ENCODE measurements at places on chromosomes 7 and 10.
A peak's percentile ranks its signal among the peaks of the same experiment; 100 is the strongest.

DNA sequence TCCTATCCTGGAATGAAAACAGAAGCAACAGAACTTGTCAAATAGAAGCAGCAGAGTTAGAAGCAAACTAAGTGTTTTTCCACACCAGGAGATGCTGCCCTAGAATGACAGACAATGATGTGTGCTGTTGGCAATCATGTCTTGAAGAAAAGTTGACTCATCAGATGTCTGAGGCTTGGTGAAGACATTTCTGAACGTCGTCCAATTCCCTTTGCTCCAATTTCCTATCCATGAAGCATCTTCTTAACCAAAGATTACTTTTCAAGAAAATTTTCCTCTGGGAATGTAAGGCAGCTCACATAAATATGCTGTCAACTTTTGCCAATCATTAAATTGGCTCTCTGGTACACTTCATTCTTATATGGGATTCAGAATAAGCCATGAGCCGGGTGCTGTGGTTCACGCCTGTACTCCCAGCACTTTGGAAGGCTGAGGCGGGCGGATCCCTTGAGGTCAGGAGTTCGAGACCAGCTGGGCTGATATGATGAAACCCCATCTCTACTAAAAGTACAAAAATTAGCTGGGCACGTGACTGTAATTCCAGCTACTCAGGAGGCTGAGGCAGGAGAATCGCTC is 34.6 kb downstream of the MALSU1 start:
- DNase-seq = no peak

DNA sequence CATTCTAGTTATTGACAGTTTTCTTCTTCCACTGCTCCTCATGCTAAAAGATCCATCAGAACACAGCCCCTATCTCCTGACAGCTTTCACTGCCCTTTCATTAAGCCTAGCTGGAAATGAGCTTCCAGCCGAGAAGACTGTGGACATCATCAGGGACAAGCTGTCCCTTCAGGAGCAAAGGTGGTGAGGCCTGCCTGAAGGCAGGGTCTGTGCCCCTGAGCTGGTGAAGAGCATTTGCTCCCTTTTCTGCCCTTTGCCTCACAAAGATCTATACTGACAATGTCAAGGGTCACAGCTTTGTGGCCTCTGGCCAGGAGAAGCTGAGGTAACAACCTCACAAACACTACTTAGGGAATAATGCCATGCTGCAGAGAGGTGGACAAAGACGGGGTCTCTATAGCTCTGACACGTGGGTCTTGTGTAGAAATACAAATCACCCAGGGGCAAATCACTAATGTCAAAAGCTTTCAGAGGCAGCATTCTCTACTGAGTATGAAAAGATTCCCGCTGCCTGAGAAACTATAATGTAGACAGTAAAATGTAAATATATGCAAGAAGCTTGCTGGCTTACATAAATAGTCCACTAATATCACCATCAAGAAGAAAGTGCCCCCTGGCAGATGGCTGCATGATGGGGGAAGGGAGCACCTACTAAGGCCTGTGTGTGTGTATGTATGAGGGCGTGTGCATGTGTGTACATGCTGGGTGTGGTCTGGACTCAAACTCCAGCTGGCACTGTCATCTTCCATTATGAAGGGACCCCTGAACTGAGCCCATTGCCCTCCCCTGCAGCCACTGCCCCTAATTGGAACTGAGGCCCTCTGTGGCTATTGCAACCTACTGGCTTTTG is 55.8 kb downstream of the HBP1 start:
- no peak for DNase-seq

DNA sequence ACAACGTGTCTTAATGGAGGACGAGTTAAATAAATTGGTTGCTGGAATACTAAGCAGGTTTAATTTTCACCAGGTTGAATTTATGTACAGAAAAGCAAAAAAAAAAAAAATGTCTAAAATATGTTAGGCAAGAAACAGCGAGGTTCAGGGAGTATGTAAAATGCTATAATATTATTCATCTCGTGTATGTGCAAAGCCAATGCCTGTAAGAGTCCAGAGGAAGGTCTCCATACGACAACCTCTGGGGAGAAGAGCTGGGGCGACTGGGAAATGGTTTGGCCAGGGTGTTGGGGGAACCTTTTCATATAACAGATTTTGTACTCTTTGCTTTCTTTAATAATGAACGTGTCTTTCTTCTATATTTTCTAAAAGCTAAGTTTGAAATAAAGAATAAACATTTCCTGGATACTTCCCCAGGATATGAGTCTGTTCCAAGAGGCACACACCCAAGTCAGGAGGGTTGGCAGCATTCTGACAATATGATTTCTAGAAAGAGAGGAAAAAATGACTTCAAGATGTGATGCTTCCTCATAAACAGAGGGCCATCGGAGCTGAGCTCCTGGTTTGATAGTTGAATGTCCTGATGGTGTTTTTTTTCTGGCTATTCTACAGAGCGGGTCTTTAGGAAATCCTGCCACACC is 208.6 kb upstream of the MGMT start:
- no peak for DNase-seq

DNA sequence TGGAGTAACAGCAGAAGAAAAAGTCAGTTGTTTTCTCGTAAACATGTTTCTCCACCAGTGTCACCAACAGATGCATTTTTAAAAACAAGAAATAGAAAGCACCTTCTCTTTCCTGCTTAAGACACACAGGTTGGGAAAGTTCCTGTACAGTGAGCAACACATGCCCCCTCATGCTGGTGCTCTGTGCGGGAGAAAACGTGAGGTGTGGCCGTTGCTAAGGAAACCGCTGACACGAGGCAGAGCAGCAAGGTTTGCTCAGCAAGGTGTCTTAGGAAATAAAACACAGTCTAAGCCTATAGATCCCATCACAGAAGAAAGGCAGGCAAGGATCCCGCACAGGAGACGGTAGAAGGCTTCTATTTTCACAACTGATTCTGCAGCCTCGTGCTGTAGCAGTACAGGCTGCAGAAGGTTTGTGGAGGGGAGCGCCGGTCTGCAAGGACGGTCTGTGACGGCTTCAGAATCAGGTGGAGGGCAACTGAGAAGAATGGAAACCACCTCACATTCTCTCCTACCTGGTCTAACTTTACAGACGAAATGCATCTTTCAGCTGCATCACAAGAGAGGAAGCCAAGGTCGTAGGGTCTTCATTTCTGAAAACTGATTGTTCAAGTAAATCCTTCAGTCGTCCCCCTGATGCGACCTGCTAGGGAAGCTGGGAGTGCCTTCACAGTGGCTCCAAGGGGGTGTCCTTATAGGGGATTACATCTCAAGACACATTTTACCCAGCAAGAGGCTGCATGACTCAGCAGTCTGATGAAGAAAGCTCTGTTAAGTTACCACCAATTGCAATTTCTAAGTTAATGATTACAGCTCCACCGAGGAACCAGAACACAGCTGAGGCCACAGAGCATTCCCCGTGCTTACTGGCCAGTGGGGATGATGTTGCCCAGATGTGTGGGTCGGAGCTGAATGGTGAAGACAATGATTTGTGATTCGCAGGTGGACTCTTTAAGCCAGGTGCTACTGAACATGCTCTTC is 150.7 kb upstream of the KLF14 start:
- no peak for DNase-seq

- no peak for DNase-seq
Observed at GRCh38 chr7:138662991-138663320, 38.2 kb downstream of the SVOPL start.

- no peak for DNase-seq
Observed at GRCh38 chr10:62159351-62159750, 109.3 kb downstream of the RTKN2 start.

- no peak for DNase-seq
Observed at GRCh38 chr7:89377219-89377618, 581.7 kb upstream of the TEX47 start.

GRCh38 chr10:114477285-114477684 is 73.0 kb upstream of the AFAP1L2 start:
- DNase-seq = no peak

GRCh38 chr7:155709453-155709852 is 65.0 kb downstream of the RBM33 start:
- no peak for DNase-seq

- DNase-seq = peak; percentile 68
Observed at GRCh38 chr10:101095550-101096213, 33.9 kb downstream of the KAZALD1 start.

DNA sequence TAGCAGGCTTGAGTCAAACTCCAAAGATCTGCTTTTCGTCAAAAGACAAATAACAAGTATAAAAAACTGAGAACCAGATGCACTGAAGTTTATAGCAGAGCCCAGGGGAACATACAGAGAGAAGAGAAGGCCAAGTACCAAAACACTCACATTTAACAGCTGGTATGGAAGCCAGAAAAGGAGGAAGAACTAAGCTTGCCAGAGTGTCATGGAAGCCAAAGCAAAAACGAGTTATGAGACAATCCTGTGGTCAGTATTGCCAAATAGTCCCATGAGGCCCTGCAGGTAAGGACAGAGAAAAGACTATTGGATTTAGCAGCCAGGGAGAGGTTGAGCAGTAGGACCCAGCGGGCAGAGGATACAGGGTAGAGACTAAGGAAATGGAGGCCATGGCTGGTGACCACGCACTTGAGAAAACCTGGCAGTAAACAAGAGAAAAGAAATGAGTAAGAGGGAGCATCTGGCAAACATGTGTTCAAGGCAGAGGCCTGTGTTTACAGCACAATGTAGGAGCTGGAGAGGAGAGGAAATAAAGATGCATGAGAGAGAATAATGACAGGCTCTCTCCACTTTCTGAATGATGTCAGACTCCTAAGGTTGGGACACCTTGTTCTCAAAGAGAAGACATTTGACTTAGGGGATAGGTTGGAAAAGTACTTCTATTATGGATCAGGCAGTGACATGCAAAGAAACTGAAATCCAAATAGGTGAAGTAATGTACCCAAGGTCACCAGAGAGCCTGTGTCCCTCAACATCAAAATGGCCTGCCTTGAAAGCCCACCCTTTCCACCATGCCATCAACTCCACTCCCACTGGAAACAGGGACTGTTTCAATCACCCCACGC is 9.1 kb downstream of the CREB3L2 start:
- DNase-seq = no peak

DNA sequence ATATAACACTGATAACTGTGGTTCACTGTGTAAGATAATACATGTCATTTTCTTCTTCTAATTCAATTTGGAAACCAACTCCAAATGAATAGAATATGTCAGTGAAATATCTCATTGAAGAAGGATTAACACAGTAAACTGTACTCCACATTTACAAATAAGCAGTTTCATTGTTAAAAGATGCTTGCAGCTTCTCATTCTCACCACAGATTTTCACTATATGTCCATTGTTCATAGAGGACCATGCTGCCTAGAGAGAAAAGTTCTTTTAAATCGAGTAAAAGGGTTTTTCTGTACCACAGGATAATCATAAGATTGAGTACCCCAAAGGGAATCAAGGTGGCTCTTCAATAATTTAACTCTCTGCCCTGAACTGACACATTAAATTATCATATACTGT is 165.5 kb downstream of the LRRN3 start:
- no peak for DNase-seq

- no peak for DNase-seq
Observed at GRCh38 chr10:125171402-125172306, 11.3 kb upstream of the CTBP2 start.

DNA sequence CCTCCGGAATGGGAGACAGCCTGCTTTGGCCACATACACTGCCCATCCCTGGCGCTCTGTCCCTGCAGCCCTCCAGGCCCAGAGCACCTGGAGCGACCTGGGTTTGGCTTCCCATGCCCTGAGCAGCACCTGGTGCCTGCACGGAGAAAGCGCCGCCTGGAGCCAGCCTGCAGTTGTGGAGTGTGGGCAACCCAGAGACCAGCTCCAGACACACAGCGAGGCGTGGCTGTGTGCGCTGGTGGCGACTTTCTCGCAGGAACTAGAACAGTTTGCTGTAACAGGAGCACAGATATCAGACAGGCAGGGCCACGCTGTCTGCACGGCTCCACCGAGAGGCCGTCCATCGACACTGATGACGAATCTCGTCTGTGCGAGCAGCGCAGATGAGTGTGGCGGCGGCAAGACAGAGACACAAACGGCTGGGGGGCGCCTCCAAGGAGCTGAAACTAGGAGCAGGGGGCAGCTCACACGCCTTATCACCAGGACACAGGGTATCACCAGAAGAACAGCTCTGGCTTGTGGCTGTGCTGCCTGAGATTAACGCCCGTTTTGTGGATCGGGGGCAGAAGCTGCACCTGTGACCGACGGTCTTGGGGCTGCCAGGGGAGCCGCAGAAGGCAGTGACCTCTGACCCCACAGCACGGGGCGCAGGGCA is 275.3 kb downstream of the DNAJB6 start:
- DNase-seq = no peak

DNA sequence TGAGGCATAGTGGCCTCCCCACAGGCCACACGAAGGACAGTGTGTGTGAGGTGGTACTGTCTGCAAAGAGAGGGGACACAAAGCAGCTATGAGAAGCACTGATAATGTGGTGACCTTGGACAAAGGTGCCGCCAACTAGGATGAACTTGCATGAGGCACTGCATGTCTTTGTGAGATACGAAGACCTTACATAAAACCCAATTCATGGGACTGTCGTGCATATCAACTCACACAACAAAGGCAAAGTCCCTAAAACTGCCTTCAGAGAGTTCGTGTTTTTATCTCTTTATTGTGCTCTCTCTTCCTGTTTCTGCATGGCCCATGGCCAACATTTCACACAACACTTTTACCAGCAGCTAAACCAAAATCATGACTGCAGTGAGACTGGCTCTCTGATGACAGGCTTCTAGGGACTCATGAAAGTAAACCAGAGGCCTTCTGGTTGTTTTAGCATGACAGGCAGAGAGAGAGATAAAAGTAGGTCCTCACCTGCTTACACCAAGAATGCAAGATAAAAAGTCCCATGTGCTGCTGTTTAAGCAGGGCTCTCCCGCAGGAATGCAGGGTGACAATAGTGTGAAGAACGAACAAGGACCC is 347.8 kb downstream of the ELMO1 start:
- DNase-seq = no peak

GRCh38 chr7:41979834-41980307 is 257.1 kb downstream of the GLI3 start:
- no peak for DNase-seq

DNA sequence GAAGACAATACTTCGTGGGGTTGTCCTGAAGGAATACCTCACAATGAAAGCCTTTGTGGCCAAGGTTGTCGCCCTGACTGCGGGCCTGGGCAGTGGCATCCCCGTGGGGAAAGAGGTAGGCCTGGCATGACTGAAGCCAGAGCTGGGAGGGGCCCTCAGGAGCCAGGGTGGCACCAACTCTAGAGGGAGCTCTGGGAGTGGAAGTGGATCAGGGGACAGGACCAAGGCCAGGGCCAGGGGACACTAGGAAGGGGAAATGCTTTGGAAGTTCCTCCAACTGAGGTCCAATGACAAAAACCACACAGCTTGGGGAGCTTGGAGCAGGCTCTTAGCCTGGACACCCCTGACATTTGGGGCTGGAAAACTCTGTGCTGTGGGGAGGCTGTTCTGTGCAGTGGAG is 5.8 kb downstream of the CLCN1 start:
- no peak for DNase-seq

Measured in stimulated activated CD4-positive, alpha-beta T cell treated with anti-CD3 and anti-CD28 coated beads, Interleukin-4, amount 100 ng/mL, for 4 hours (primary cell).